ENCODE measurements at places on chromosomes 3 and 15.

DNA sequence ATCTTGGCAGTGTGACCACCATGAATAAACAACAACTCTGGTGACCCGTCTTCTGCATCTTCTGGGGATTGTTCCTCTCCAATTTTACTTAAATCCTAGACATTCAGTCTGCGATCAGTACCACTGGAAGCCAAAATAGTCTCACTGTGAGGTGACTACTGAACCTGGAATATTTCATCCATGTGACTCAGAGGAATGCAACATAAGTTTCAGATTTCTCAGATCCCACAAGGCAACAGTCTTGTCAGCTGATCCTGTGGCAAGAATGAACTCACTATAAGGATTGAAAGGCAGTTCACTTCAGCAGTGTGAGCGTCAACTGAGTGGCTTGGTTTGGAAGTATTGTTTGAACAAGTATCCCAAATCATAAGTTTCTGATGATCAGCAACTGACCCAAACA is 13.2 kb downstream of the NSUN3 start:
- DNase-seq, result no peak

- DNase-seq, result no peak
Measured at GRCh38 chr3:139676632-139677387, 962 bp downstream of the NMNAT3 start.

DNA sequence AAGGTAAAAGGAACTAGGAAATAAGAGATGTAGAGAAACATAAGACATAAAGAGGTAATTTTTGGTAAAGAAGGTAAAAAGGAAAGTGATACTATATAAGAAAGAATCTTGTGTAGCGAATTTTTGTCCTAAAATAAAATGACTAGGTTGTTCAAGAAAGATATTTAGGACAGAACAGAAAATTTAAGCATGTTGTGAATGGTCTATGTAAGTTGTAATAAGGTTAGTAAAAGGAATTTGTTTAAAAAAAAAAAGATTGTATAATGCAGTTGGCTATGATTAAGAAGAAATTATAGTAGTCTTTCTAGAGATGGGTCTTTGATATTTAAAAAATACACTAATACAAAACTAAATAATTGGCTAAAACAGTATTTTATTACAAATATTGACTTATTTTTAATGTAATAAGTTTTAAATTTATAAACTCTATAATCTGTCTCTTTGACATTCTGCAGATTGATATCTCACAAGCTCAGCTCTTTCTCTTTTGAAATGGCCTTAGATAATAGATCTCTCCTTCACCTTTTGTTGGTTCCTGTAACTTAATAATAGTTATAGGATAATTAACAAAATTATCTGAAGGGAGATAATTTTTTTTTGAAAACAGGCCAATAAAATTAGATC is 3.7 kb upstream of the SLC41A3 start:
- DNase-seq, result no peak

- DNase-seq, result peak; percentile 48
Measured at GRCh38 chr15:100849021-100849854, 30.4 kb upstream of the ALDH1A3 start.

DNA sequence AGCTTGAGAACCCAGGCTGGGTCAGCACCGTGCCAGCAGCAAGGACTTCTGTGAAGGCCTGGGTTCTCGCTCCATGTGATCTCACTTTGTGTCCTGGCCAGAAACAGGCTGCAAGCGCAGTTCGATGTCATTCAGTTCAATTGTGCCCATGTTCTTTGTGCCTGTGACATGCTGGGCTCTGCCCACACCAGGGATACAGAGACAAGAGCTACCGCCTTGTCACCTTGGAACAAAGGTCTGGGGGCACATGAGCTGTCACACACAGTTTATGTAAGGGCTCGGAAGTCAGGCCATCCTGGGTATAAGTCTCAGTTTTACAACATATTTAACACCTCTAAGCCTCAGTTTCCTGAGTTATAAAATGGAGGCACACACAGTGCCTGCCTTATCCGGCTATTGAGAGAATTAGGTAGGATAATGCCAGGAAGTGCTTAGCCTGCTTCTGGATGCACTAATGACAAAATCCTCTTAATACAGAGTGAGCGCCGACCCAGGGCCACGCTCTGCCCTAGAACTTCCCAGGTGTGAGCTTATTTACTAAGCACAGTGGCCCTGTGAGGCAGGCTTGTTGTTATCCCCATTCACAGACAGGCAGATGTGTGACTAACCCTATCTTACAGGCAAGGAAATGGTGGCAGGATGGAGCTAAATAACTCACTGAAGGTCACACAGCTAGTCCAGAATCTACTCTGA is 50.4 kb upstream of the LIMD1 start:
- peak; percentile 86 for DNase-seq

- no peak for DNase-seq
Measured at GRCh38 chr15:96418146-96418545, 87.6 kb downstream of the NR2F2 start.

DNA sequence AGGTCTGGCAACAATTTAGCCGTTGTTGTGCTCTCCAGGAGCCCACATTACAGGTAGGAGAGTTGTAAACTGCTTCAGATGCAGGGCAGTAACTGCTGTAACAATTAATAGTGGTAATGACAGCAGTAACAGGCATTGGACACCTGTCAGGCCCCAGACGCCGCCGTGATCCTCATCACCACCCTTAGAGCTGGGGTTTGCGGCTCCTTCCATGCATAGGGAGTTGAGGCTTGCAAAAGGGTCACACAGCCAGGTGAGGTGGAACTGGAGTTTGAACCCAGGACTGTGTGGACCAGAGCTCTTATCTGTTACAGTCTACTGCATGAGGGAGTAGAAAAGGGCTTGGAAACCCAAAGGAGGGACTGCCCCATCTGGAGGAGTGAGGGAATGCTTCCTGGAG is 26.8 kb upstream of the NR2C2 start:
- no peak for DNase-seq

GRCh38 chr3:49017229-49017970 is 980 bp downstream of the DALRD3 start:
- DNase-seq, result no peak

GRCh38 chr3:170144437-170144843 is 37.1 kb downstream of the PHC3 start:
- DNase-seq, result no peak

GRCh38 chr15:48644827-48645557 is 517 bp downstream of the FBN1 start:
- peak; percentile 47 for DNase-seq

DNA sequence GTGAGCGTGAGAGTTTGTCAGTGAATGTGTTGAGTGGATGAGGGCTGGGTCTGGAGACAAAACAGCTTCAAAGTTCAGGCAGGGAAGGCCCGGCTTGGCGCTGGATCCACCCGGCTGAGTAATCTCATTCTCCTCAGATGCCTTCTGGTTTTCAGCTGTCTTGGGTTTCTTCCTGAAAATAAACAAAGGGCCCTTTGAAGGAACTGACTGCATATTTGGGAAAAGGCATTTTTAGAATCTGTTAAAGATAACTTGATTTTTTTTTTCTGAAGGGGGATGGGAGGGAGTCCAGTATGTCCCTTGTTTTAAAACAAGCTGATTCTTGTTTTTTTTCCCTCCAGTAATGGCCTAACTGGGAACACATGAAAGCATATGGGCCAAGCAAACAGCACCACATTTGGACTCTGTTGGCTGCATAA is 86.4 kb downstream of the TIGIT start:
- DNase-seq, result no peak

DNA sequence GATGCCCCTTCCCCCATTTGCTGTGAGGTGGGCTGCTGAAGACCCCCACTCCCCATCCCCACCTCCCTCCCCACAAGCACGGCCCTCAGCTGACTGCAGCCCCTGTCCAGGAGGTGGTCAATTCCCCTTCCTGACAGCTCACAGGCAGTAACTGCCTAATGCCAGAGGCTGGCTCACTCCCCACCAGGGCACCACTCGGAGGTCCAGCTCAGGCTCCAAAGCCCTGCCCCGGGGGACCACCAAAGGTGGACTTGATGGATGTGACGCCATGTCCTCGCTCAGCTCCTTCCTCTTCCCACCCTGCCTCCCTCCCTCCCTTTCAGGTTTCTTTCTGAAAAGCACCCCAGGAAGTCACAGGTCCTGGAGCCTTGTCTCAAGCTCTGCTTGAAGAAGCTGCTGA is 82.8 kb downstream of the MEGF11 start:
- DNase-seq, result no peak

DNA sequence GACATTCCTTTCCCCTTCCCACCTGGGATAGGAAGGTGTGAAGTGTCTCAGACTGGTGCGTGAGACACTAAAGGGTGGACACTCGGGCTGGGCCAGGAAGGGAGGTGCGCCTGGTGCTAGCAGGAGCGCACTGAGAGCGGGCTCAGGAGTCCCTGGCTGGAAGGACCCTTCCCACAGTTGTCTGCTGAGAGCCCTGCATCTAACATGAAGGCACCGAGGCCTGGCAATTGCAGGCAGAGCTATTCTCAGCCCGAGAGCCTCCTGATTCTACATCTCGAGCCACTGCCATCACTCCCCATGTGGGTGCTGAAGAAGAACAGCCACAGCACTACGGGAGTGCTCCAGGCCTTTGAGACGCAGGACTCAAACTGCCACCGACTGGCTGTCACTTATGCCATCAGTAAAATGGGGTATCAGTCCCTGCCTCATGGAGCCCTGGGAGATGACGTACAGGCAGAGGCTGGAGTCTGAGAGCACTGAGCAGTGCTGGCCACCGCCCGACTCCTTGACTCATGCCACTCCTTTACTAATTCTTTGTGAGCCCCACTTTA is 159.4 kb downstream of the KLF13 start:
- DNase-seq, result peak; percentile 7

- DNase-seq, result no peak
Measured at GRCh38 chr3:81500039-81500438, 261.4 kb downstream of the GBE1 start.

DNA sequence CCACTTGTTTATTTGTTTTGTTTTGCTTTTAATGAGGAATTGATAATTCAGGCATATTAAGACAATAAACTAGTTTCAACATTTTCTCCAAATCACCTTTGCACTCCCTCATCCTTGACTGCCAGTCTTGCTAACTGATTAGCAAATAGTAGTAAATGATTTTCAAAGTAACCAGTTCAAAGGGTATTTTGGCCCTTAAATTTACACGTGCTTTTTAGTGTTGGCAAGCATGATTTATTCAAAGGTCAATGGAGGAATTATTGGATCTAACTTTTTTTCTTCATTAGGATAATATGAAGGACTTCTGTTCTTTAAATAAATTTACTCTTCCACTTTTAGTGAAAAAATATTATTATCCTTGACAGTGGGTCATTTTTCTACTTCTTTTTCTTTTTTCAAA is 53.8 kb downstream of the BCHE start:
- DNase-seq, result no peak

DNA sequence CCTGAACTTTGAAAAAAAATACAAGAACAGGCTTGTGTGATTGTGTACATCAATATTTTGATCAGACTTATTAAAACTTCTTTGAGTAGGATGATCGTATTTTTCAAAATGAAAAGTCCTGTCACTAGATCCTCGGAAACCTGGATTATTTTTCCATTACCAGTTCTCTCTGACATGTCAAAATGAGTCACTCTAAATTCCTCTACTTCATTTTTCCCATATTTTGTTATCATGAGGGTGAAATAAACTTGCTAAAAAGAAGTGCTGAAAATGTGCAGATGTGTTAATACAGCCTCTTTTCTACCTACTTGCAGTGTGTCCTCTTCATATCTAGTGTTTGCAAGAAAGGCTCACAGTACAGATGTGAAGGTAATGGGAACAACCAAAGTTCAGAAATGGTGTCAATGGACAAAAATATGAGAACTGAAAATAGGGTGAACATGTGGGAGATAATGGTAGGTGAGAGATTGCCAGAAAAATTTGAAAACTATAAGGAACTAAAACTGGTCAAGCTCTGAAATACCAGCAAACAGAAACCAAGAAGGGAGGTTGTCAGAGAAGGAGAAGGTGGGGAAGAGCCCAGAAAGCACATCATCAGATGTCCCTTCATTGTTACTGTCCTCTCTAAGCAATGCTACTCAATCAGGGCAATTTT is 108.2 kb downstream of the EOMES start:
- no peak for DNase-seq

- no peak for DNase-seq
Measured at GRCh38 chr3:194095902-194096301, 40.0 kb upstream of the HES1 start.

- DNase-seq, result no peak
Measured at GRCh38 chr3:9793161-9793781, 389 bp downstream of the ARPC4 start.

All from left lobe of liver (tissue), 2 donors.